ENCODE measurements at places on chromosomes 5 and 9. TPM values are rescaled to one million over a fixed set of nuclear protein-coding genes. Genes with fewer than 3 reads are reported as not detected.

- H3K4me3 ChIP-seq, result peak within 1 kb of the TSS; percentile 87
- no peaks in the 10 kb centered on the region for H3K4me1 ChIP-seq
- peak within 1 kb of the TSS; percentile 84 for H3K27ac ChIP-seq
- H3K36me3 ChIP-seq, result no peaks in the 10 kb centered on the region
These were observed at the start of gene ELL2 for GRCh38 chr5:95961617-95962474. TSS of gene ELL2 (minus strand) at chr5:95961851. CDS start at chr5:95961721, 130 bp downstream.

GRCh38 chr9:111815285-111816070, 20.7 kb upstream of the SHOC1 start:
- DNase-seq, result no peak
- H3K27me3 ChIP-seq, result no peaks in the 10 kb centered on the region
- H3K36me3 ChIP-seq, result no peaks in the 10 kb centered on the region
- H3K4me3 ChIP-seq, result no peak overlapping the region
- H3K27ac ChIP-seq, result no peak overlapping the region

DNA sequence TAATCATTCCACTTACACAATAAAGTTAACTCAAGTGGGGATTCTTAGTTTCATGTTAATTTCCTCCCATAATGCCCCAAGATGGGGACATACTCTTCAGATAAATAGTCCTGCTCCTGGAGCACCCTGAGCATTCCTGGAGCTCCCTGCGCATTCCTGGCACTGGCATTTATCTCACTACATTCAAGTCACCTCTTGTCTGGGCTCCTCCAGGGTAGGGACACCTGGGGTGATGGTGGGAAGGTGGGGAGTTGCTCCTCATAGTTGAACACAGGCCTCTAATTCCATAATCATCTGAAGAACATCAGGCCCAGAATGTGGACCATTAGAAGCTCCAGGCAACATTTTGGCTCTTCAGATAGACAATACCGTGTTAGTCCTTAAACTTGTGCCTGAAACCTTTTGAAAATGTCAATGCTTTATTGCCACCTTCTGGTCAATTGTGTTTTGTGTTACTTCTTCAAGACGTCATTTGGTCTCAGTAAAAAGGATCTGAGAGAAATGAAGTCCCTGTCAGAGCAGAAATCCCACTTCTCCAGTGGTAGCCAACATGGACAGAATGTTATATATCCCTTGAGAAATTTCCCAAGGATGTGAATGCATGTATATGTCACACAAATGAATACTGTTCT, 14.2 kb upstream of the AGGF1 start:
- DNase-seq, result no peak
- no peaks in the 10 kb centered on the region for H3K36me3 ChIP-seq
- no peak overlapping the region for H3K4me3 ChIP-seq
- H3K27me3 ChIP-seq, result 0 out of 2 replicates have a peak, but pooled peaks cover 5% of the 10 kb centered on the region
- no peak overlapping the region for H3K27ac ChIP-seq
- H3K4me1 ChIP-seq, result no peaks in the 10 kb centered on the region

Gene LIX1
- 0.02 TPM for polyA plus RNA-seq

Gene C9orf50
- polyA plus RNA-seq, result 0.30 TPM

Gene LTC4S
- polyA plus RNA-seq, result 0.34 TPM

Data from SK-N-SH (cell line).